IMR-90 (cell line): ENCODE measurements at places on chromosomes 12 and 14. TPM values are rescaled to one million over a fixed set of nuclear protein-coding genes. Genes with fewer than 3 reads are reported as not detected.

DNA sequence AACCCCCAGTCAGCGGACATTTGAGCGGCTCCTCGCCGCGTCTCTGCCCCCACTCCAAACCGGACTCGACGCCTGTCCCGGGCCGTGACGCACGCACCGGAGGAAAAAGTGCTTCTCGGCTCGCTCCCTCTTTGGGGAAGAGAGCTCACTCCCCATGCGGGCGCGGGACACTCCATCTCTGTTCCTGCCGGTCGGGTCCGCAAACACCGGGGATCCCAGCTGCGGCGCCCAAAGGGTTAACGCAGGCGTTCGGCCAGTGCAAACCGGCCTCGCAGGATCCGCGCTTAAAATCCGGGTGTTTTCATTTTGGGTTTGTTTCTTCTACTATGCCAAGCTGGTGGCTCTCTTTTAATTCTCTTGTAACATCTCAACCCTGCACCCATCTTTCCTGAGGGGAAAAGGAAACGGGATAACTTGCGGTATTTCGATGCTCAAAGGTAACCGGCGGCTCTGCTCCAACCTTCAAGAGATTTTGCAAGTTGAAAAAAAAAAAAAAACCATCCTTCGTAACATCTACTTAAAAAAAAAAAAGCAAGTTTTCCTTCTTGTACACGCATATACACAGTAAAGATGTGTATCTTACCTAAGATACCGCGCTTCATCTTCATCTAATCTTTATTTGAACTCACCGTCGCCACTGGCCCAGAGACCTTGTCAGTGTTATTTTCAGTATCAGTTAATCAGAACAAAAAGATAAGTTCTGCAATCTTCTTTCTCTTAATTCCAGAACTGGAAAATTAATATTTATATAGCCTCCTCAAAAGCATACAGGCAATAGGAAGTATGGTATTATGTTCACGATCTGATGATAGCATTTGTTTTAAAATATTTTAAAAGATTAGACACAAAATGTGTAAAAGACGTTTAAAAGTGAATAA, 1.6 kb upstream of the ATP2B1 start:
- H3K4me1 ChIP-seq: no peaks in the 10 kb centered on the region
- no peaks in the 10 kb centered on the region for H3K36me3 ChIP-seq

DNA sequence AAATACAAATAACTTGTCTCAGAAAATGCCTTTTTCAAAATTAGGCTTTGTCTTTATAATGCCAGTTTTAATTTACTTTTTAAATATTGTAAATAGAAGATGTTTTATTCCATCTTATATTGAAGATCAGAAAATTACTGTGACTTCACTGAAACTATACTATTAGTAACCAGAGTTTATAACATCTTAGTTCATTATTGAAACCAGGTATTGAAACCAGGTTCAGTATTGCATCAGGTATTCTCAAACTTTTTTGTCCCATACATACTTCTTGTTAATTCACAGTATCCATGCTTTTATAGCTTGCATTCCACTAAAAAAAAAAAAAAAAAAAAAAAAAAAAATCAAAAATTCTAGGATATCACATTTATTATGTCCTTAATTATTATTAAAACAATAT, 227.5 kb downstream of the GXYLT1 start:
- H3K4me1 ChIP-seq: no peaks in the 10 kb centered on the region
- DNase-seq: no peak
- H3K27ac ChIP-seq: no peak overlapping the region
- no peak overlapping the region for H3K4me3 ChIP-seq

- peak overlapping the region; percentile 15; the same call in 1 of the 2 replicates for H3K4me3 ChIP-seq
- H3K36me3 ChIP-seq: peaks cover 16% of the 10 kb centered on the region
- no peak for DNase-seq
- no peaks in the 10 kb centered on the region for H3K27me3 ChIP-seq
- peaks cover 19% of the 10 kb centered on the region for H3K4me1 ChIP-seq
These were observed 7.5 kb downstream of the BTG1 start for GRCh38 chr12:92138144-92138543.

- H3K36me3 ChIP-seq: no peaks in the 10 kb centered on the region
- no peaks in the 10 kb centered on the region for H3K27me3 ChIP-seq
- H3K4me3 ChIP-seq: no peak overlapping the region
- no peak for DNase-seq
These were observed 74.3 kb downstream of the LMO3 start for GRCh38 chr12:16531621-16532020.

PTPN6 gene
- total RNA-seq: under 0.01 TPM in 1 of 2 replicates, not detected in the other

DNA sequence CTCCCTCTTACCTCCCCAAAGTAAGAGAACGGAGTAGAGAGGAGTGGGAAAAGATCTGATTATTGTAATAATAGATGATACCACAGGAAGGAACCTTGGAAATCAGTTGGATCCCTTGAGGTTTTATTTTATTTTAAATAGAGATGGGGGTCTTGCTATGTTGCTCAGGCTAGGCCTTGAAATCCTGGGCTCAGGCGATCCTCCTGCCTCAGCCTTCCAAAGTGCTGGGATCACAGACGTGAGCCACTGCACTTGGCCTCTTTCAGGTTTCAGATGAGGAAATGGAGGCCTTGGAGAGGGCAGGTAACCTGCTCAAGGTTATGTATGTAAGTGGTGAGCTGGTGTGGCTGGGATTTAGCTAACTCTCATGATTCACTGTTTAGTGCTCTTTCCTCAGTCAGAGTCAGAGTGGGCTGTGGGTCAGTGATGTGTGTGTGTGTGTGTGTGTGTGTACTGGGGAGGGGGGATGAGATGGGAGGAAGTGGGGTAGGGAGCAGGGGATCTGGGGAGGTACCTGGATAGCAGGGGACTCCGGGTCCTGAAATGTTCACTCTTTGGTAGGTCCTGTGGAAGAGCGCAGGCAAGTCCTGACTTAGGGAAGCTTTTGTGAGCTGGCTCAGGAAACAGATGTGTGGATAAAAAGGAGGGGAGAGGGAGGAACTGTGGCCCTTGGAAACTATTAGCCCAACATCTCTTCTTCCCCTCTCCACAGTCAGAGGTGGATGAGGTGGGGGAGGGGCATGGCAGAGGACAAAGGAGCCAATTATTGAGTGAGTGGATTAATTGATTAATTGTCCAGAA, 4.7 kb upstream of the CISTR start:
- H3K4me1 ChIP-seq: peaks cover 2% of the 10 kb centered on the region
- H3K4me3 ChIP-seq: no peak overlapping the region
- no peak overlapping the region for H3K27ac ChIP-seq
- H3K36me3 ChIP-seq: no peaks in the 10 kb centered on the region
- peaks cover 73% of the 10 kb centered on the region for H3K27me3 ChIP-seq
- DNase-seq: no peak

- peaks cover 7% of the 10 kb centered on the region for H3K4me1 ChIP-seq
- H3K4me3 ChIP-seq: no peak overlapping the region
- H3K27me3 ChIP-seq: no peaks in the 10 kb centered on the region
- no peak overlapping the region for H3K27ac ChIP-seq
These were observed 12.8 kb upstream of the HPD start for GRCh38 chr12:121871467-121871866.

- H3K27me3 ChIP-seq: no peaks in the 10 kb centered on the region
- H3K36me3 ChIP-seq: no peaks in the 10 kb centered on the region
- no peaks in the 10 kb centered on the region for H3K4me1 ChIP-seq
- DNase-seq: peak; percentile 45
- no peak overlapping the region for H3K27ac ChIP-seq
- no peak overlapping the region for H3K4me3 ChIP-seq
These were observed 62.8 kb upstream of the FOXN3 start for GRCh38 chr14:89479802-89480201.
